Bronchial smooth muscle cell (primary cell): ENCODE measurements at places on chromosomes 11 and 22. TPM values are rescaled to one million over a fixed set of nuclear protein-coding genes. Genes with fewer than 3 reads are reported as not detected.

MS4A13 gene
- not detected in 2 replicates for total RNA-seq

GALNT18 gene
- 0.94 and 0.95 TPM in 2 replicates for total RNA-seq

GSTT2B gene
- 1.4 and 3.2 TPM in 2 replicates for total RNA-seq

NNMT gene
- total RNA-seq, result 133 and 234 TPM in 2 replicates

POTEH gene
- total RNA-seq, result not detected in 2 replicates

PKNOX2 gene
- total RNA-seq, result 0.32 and 0.77 TPM in 2 replicates

APOC3 gene
- total RNA-seq, result not detected in 2 replicates

SLC17A6 gene
- not detected in 2 replicates for total RNA-seq

C11orf97 gene
- not detected in 2 replicates for total RNA-seq

JHY gene
- total RNA-seq, result 0.60 and 2.2 TPM in 2 replicates

SPON1 gene
- under 0.01 TPM in 2 replicates for total RNA-seq

HTATIP2 gene
- 33.7 and 45.9 TPM in 2 replicates for total RNA-seq

SCGB1D1 gene
- total RNA-seq, result not detected in 2 replicates

DLAT gene
- 15.5 and 18.1 TPM in 2 replicates for total RNA-seq

CARS1 gene
- total RNA-seq, result 47.9 and 51.2 TPM in 2 replicates

SLC22A8 gene
- under 0.01 TPM in 1 of 2 replicates, not detected in the other for total RNA-seq

KCTD14 gene
- 0.32 and 0.43 TPM in 2 replicates for total RNA-seq

C1QTNF5 gene
- 6.9 and 9.1 TPM in 2 replicates for total RNA-seq

SLC1A2 gene
- 2.7 and 7.5 TPM in 2 replicates for total RNA-seq

SCGB1C1 gene
- not detected in 2 replicates for total RNA-seq
